ENCODE measurements at places on chromosomes 3 and 15.

- DNase-seq, result no peak
These were observed 82.2 kb upstream of the BOC start for GRCh38 chr3:113129168-113129567.

- DNase-seq, result no peak
These were observed 41.8 kb upstream of the UBE2E2 start for GRCh38 chr3:23161308-23161707.

DNA sequence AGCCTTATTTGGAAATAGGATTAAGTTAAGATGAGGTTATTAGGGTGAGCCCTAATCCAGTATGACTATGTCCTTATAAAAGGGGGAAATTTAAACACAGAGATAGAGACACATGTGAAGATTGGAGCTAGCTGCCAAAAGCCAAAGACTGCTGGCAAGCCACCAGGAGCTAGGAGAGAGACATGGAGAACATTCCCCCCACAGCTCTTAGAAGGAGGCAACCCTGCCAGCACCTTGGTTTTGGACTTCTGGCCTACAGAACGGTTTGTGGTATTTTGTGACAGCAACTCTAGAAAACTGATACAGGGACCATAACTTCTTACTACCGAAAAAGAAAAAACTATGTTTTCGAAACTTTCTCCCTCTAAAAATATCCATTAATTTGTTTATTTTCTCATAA, 245.3 kb upstream of the RARB start:
- DNase-seq, result no peak

DNA sequence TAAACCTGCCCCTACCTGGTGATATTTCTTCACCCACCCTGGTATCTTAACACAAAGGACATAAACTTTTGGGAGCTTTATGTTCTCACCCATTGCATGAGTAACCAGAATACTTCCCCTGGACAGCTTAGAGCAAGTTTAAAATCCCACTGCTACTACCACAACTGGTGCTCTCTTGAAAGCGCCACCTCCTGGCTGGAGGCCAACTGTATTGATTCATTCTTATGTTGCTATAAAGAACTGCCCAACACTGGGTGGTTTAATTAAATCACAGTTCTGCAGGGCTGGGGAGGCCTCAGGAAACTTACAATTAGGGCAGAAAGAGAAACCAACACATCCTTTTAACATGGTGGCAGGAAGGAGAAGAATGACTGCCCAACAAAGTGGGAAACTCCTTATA, 592.4 kb downstream of the EPHA3 start:
- no peak for DNase-seq

DNA sequence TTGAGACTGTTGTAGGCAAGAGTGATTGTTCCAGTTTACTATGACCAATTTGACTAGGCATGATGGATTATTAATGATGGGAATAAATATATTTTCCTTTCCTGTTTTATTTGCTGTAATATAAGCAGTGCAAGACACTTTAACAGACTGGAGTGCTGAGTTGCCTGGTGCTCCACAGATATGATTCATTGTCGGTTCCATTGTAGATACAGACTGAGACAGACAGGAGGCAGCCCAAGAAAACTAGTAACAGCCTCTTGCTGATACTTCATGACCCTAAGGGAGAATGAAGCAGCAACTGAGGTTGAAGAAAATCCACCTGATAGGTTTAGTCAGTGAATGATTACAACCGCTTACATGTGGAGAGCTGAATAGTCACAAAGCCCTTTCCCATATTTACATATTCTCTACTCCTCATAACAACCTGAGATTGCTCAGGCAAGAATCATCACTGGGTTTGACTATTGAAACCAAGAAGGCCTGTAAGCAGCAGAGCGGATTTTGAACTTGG, 235.1 kb upstream of the TPRG1 start:
- no peak for DNase-seq

DNA sequence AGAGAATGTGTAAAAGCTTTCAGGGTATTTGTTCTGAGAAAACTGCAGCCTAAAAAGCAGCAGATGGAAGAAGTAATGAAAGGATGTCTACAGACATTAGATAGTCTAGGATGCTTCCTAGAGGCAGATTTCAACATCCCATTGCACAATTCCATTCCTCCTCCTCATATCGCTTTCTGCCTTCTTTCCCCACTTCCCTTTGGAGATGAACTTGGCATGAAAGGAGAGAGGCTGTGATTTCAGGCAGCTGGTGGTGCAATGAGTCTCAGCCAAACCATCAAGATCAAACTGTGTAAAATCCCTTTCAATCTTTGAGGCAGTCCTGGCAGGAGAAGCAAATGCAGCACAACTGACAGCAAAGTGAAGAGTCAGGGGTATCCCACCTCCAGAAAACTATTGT, 438.7 kb upstream of the KCNMB2 start:
- no peak for DNase-seq

GRCh38 chr3:153614563-153614962, 452.5 kb downstream of the RAP2B start:
- DNase-seq, result no peak

DNA sequence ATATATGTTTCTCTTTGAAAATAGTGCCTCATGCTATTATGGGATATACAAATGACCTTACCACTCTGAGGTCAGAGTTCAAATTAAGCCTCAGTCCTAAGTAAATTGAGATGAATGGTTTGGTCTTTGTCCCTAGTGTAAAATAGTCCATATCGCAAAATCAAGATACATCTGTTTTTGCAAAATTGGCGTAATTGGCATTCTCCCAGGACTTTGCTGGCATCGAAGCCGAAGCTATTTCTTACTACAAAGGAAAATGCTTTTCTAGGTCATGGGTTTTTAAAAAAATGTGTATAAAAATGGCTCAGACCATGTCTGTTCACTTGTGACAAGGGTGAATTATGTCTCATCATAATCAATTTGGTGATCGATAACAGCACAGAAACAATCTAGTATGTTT, 25.9 kb downstream of the ROBO2 start:
- no peak for DNase-seq

DNA sequence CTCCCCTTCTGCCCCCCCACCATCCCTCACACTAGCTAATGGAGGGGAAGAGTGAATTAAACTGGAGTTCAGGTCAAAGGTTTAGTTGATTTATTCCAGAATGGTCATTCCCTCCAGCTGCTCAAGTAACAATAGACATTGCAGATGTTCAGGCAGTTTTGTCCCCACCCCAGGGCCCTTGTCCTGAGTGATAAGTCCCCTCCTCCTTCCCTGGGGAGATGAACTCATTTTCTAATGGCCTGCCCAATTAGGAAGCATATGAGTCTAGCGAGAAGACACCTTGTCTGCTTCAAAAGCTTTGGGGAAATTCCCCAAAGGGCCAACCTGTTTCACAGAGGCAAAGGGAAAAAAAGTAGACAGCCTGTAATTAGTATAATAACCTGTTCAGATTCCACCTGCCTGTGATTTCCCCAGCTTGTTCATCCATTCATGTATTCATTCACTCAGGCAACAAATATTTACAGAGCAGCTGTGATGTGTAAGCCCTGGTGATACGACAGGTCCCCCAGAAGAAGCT, 165.3 kb downstream of the SHQ1 start:
- no peak for DNase-seq

GRCh38 chr3:186825294-186825821, 17.2 kb upstream of the ADIPOQ start:
- peak; percentile 44 for DNase-seq

- no peak for DNase-seq
These were observed 234.4 kb downstream of the UNC13C start for GRCh38 chr15:54212635-54213034.

DNA sequence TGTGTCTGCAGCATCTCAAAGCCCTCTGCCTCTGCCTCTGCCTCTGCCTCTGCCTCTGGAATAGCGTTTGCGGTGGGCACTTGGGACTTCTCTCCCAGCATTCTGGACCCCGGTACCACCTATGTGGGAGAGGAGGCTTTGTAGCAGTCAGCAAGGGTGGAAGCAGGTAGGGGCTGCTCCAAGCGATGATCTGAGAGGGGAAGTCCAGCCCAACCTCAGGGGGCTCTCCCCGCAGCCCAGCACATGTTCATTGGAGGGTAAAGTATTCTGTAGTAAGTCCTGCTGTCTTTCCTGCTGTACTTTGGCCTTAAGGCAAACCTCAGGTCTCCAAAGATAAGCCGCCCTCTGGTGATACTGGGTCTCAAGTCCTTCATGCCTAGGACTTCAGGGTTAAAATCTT, 68.6 kb downstream of the FAM174B start:
- DNase-seq, result no peak

GRCh38 chr3:35598804-35599203, 40.5 kb upstream of the ARPP21 start:
- no peak for DNase-seq

- DNase-seq, result no peak
These were observed 15.0 kb upstream of the CCDC39 start for GRCh38 chr3:180694321-180694720.

GRCh38 chr15:80674245-80674614, 20.9 kb upstream of the ABHD17C start:
- DNase-seq, result no peak

DNA sequence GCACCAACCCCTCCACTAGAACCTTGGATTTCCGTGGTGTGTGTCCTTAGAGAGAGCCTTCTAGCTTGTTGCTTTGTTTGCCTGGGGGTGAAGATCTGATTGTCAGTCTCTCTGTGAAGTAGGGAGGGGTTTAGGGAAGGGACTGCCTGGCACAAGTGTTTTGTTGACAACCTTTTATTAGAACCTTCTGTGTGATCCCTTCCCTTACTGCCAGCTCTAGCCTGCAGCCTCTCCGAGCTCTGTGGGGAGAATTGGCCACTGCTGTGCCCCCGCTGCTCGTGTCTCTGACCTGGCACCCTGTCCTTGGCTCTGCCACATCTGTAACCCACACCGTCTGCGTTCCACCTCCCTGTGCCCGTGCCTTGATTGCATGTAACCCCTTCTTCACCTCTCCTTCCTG, 30.9 kb upstream of the PCSK6 start:
- DNase-seq, result no peak

- peak; percentile 15 for DNase-seq
These were observed 28.5 kb downstream of the EFCAB12 start for GRCh38 chr3:129399895-129400357.

DNA sequence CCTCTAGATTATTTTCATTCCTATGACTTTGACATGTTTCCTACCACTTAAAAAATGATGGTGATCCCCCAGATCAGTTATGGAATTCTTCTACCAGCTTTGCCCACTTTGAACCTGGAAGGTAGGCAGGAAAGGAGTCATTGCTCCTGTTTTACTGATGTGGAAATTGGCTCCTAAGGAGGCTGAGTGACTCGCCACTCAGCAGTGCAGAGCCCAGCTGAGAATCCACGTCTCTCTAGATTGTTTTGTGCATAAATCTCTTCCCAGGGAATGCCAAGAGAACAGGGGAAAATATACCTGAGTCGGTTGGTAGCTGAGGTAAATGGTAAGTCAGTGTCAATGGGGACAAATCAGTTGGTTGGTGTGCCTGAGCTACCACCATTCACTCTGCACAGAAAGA, 4.7 kb downstream of the LTF start:
- DNase-seq, result no peak

- DNase-seq, result no peak
These were observed 37.6 kb downstream of the CORO2B start for GRCh38 chr15:68616397-68616796.

DNA sequence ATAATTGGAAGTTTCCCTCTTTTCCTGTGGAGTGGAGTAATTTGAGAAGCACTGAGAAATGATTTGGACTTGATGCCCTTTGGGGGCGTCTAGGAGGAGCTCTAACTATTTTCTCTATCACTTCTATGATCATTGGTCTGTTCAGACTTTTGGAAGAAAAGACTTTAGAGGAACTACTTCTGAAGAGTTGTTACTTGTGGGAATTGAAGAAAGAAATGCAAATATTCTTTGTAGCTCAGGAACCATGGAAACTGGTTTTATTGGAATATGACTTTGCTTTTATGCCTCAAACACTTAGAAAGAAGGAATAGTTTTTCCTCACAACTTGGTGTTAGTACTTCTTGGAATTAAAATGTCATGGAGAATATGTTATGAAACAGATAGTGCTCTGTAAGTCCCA, 122.0 kb upstream of the ALDH1A3 start:
- no peak for DNase-seq

DNA sequence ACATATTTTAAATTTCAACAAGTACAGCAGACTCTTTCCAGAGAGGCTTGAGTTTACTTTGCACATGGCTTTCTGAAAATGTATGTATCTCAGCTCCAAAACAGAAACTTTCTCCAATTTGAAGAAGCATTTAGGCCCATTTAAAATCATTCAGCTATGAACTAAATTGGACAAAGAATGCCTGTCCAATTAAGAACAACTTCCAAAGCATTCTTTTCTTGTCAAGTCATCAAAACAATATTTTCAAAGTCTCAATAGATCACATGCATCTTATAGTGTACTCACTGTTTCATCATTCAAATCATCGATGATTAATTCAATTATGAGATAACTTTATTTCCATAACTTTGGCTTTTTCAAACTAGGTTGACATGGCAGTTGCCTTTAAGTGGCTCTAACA, 95.2 kb downstream of the KBTBD8 start:
- no peak for DNase-seq

DNA sequence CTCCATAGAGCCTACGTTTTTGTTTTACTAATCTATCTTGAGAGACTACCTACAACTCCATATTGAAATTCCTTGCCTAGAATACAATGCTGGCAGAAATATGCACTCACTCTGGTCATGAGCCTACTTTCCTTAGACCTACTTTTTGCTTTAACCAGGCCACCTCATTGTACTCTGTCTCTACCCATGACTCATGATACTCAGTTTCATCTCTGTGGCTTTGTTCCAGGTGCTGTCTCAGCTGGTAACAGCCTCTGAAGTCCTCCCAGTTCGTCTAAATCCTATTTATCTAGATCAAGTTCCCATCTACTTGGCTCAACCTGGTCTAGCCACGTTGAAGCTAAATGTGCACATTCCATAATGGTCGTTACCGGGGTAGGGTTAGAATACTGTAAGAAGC, 536.4 kb downstream of the RSL24D1 start:
- no peak for DNase-seq

GRCh38 chr3:2706144-2706835, 403.9 kb downstream of the IL5RA start:
- no peak for DNase-seq

- DNase-seq, result no peak
These were observed 12.3 kb upstream of the ANPEP start for GRCh38 chr15:89826671-89827655.

GRCh38 chr3:185332026-185332735, 30.8 kb upstream of the MAP3K13 start:
- no peak for DNase-seq

DNA sequence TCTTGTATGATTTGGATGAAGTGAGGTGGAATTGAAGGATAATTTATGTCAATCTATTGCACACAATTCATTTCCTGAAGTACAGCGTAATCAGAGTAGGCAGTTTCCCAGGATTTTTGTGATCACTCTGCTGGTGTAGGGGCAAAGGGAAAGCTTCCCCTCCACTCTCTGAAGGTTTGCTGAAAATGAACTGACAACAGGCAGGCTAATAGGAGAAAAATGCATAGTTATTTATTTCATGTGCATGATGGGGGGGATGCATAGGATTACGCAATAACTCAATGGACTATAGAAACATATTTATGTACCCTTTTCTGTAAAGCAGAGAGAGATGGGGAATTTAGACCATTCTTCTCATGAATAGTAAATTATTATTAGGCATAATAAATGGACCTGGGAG, 872.9 kb downstream of the NAALADL2 start:
- DNase-seq, result no peak

GRCh38 chr15:90710436-90711027, 6.6 kb upstream of the BLM start:
- DNase-seq, result no peak
